Activated CD4-positive, alpha-beta T cell treated with anti-CD3 and anti-CD28 coated beads for 36 hours (primary cell): ENCODE measurements at places on chromosomes 5 and 9. TPM values are rescaled to one million over a fixed set of nuclear protein-coding genes. Genes with fewer than 3 reads are reported as not detected.

DNA sequence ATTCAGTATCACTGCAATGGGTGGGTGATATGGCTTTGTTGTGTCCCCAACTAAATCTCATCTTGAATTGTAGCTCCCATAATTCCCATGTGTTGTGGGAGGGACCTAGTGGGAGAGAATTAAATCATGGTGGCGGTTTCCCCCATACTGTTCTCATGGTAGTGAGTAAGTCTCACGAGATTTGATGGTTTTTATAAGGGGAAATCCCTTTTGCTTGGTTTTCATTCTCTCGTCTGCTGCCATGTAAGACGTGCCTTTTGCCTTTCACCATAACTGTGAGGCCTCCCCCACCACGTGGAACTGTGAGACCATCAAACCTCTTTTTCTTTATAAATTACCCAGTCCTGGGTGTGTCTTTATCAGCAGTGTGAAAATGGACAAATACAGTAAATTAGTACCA lies 9.5 kb upstream of the NANS start:
- DNase-seq, result no peak

ARHGEF39 gene
- total RNA-seq, result 23.1 TPM

DNA sequence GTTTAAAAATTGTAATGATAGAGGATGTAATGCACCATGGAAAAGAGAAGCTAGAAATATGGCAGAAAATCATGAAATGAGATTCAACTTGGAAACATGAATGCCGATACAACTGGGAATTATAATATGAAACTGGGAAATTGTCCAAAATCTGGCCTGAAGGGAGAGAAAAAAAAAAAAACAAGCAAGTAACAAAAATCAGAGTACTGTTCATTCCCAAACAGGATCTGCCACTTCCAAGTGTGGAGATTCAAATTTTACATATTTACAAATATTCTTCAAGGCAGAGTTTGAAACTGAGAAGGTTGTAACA lies 56.6 kb upstream of the MOCS2 start:
- no peak for DNase-seq

GRCh38 chr9:37919246-37919955 lies 15.5 kb upstream of the SLC25A51 start:
- no peak for DNase-seq

DNA sequence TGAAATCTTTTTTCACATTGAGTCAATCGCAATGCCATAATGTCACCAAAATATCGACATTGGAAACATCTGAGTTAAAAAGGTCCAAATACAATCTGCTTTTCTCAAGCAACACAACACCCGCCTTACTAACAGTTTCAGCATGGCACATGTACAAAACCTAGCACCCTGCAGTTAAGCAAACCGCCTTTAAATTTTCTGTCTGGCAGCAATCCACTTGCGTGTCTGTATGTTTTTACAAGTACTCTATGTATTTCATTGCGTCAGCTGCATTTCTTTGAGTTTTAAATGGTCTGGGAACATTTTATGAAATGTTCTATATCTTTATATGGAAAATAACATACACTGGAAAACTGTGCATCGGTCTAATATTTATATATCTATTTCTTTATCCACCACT lies 134.6 kb downstream of the DENND1A start:
- no peak for DNase-seq

MAST4 gene
- total RNA-seq, result 19.2 TPM
